ENCODE measurements at places on chromosomes 16 and 17.

- DNase-seq, result peak; percentile 30
Observed at GRCh38 chr17:47712330-47713023, 18.5 kb downstream of the TBKBP1 start.

DNA sequence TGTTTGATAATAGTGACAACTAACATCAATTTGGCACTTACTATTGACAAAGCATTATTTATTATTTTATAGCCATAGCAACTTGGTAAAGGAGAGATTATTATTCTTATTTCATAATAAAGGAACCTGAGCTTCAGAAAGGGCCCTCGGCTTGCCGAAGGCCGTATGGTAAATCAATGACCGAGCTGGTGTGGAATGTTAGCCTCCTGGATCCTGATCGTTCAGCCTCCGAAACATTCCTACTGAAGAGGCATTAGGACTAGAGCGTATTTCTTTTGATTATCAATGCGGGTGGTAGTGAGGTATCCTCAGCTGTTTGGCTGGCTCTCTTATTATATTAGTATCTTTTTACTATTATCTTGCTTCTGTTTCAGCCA lies 199.3 kb upstream of the TBX2 start:
- no peak for DNase-seq

GRCh38 chr16:2511128-2511800 lies 2.5 kb upstream of the ATP6V0C start:
- DNase-seq, result no peak

DNA sequence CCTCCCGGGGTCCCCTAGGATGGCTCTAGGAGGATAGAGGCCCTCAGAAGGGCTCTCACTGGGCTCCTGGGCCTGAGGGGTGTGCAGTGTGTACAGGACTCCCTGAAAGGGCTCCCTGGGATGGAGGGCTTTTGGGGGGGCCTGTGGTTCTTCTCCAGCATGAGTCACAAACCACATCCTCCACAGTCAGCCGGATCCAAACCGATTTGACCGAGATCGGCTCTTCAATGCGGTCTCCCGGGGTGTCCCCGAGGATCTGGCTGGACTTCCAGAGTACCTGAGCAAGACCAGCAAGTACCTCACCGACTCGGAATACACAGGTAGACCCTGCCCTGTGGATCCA lies 4.5 kb downstream of the TRPV2 start:
- DNase-seq, result no peak

DNA sequence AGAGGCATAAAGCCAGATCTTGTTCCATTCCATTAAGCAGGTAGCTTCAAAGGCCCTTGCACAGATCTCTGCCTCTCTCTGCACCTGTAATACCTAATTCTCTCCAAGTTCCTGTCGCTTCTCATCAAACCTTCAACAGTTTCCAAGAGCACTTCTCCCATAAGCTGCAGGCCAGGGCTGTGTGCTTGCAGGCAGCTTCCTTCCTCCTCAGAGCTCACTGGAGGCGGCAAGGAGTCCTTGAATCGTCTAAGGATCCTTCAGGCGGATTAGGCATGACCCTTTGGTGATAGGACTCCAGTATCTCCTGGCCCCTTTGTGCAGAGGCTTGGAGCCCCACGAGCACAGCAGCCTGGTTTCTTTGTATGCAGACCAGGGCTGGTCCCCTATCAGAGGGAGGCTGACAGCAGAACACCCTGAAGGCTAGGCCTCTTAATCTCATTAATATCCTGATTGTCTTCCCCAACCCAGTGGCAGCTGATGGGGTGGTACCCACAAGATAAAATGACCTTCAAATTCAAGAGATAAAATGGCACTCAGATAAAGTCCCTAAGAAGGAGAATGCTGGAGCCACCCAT lies 19.8 kb downstream of the HNF1B start:
- DNase-seq, result no peak

GRCh38 chr17:43766413-43767052 lies 7.9 kb upstream of the SOST start:
- DNase-seq, result peak; percentile 19

GRCh38 chr16:87790292-87791100 lies 24.7 kb upstream of the KLHDC4 start:
- DNase-seq, result no peak

GRCh38 chr17:1087381-1088241 lies 90.7 kb downstream of the TIMM22 start:
- no peak for DNase-seq

DNA sequence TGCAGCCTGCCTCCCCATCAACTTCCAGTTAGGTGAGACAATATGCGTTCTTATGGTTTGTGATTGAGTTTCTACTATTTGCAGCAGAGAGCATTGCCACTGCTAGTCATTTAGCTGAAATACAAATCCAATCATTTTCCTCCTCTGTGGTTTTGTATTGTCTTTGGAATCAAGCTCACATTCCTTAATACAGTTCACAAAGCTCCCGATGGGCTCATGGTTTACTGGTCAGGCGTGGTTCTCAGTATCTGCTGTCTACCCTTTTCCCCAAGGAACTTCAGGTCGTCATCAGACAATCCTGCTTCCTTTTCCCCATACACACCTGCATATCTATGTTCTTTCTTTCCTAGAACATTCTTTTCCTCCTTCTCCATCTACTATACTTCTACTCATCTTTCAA lies 69.6 kb upstream of the GAS7 start:
- no peak for DNase-seq

GRCh38 chr17:82709024-82709675 lies 7.4 kb upstream of the FN3KRP start:
- no peak for DNase-seq

GRCh38 chr16:54928411-54929089 lies 2.1 kb upstream of the IRX5 start:
- DNase-seq, result peak; percentile 84

GRCh38 chr16:51271156-51271701 lies 120.2 kb upstream of the SALL1 start:
- no peak for DNase-seq

DNA sequence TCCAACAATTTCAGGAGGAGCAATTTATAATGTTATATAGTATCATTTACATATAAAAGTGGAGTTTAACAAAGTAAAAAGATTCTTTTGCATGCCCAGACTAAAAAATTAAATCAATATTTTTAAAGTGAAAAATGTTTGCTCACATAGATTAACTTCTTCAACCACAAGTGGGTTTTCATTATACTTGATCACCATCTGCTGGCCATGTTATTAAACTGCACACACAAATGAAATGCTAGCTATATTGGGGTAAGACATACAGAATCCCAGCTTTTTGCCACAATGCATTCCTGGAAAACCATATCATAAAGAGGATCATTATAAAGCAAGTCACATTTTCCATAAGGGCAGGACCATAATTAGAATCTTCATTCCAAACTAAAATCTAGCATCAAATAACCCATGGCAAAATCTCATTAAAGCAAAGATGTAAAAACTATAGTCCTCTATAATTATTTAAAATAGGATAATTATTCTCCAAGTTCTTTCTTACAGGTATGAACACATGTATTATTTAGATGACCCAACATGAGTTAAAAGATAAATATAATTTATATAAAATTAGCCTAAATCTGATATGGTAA lies 26.3 kb downstream of the CEP112 start:
- peak; percentile 71 for DNase-seq

Data from Kasumi-1 (cell line).